ENCODE measurements at places on chromosomes 12 and 14. TPM values are rescaled to one million over a fixed set of nuclear protein-coding genes. Genes with fewer than 3 reads are reported as not detected.

DNA sequence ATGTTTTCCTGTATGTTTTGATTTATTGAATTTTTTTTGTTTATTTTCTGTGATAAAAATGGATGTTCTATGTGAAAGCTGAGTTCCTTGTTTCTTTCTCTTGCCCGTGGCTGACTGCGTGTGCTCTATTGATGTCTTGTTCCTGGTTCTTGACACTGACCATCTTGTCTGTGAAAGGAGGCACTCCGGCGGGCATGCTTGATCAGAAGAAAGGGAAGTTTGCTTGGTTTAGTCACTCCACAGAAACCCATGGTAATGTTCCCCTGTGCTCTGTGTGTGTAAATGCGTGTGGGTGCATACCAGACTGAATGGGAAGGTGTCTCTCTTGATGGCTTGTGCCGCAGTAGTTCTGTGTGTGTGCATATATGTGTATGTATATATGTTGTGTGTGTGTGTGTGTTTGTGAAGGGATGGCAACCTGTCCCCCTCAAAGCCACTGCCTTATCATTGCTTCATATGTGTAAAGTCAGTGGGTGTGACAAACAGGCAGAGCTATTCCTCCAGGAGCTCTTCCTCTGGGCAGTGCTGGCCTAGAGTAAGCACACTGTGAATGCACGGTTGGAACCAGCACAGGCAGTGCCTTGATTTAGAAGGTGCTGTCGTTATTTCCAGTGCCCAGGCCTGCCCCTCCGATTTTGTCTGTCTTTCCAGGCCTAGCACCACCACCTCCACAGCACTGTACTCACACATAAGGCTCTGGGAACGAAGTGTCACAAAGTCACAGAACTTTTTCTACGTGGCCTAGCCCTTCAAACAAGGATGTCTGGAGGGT lies 247.3 kb upstream of the FKBP4 start:
- H3K4me3 ChIP-seq: no peak overlapping the region
- no peaks in the 10 kb centered on the region for H3K4me1 ChIP-seq
- peaks cover 5% of the 10 kb centered on the region for H3K27me3 ChIP-seq
- H3K36me3 ChIP-seq: no peaks in the 10 kb centered on the region

- H3K27ac ChIP-seq: no peak overlapping the region
- no peak overlapping the region for H3K4me3 ChIP-seq
- no peaks in the 10 kb centered on the region for H3K27me3 ChIP-seq
- DNase-seq: no peak
These were observed 122.8 kb upstream of the PDE3A start for GRCh38 chr12:20245491-20245890.

DNA sequence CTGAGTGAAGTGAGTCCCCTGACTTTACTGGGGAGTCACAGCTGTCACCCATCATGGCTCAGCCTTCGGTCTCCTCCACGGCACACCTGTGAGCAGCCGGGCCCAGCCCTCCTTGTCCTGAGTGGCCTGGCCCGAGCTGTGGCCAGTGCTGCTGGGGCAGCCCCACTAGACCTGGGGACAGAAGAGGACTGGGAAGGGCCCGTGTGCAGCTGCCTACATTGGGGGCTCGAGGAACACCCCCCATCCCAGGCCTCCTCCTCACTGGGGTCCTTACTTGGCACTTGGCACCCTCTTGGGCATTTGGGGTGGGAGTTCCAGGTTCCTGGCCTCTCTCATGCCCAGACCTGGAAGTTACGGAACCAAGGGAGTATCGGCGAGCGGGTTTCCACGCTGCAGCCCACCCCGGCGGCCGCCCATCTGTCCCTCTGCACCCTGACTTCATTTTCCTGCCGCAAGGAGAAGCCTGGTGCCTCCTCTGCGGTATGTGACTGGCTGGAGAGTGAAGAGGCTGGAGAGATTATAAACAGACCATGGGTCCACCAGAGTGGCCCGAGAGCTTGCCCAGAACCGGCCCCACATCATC lies 179.7 kb downstream of the KIF26A start:
- no peaks in the 10 kb centered on the region for H3K36me3 ChIP-seq
- no peak overlapping the region for H3K27ac ChIP-seq
- peaks cover 4% of the 10 kb centered on the region for H3K27me3 ChIP-seq

DNA sequence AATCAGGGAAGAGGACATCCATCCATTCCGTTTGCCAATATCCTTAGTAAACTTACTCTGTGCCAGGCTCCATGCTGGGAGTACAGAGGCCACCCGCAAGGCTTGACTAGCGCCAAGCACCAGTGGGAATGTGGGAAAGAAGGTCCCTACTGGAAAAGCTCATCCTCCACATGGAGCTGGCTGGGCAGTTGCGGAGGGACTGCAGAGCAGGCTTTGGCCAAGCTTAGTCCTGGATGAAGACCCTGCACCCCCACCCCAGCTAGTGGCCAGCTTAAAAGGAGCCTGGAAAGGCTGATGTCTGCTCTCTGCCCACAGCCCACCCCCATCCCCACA lies 22.4 kb upstream of the EIF2B2 start:
- H3K36me3 ChIP-seq: no peaks in the 10 kb centered on the region
- no peak overlapping the region for H3K4me3 ChIP-seq
- no peak overlapping the region for H3K27ac ChIP-seq
- no peaks in the 10 kb centered on the region for H3K27me3 ChIP-seq

GRCh38 chr12:83473408-83474095 lies 786.8 kb downstream of the TMTC2 start:
- no peaks in the 10 kb centered on the region for H3K36me3 ChIP-seq
- H3K27ac ChIP-seq: no peak overlapping the region
- H3K4me3 ChIP-seq: no peak overlapping the region

- peak overlapping the region; percentile 80 for H3K4me3 ChIP-seq
- H3K4me1 ChIP-seq: peaks cover 50% of the 10 kb centered on the region
- H3K27me3 ChIP-seq: peaks cover 11% of the 10 kb centered on the region
These were observed 42.7 kb downstream of the RIN3 start for GRCh38 chr14:92556255-92556741.

- no peaks in the 10 kb centered on the region for H3K4me1 ChIP-seq
- no peak overlapping the region for H3K27ac ChIP-seq
- no peak for DNase-seq
- H3K4me3 ChIP-seq: no peak overlapping the region
These were observed 33.3 kb downstream of the NT5DC3 start for GRCh38 chr12:103807561-103808238.

DNA sequence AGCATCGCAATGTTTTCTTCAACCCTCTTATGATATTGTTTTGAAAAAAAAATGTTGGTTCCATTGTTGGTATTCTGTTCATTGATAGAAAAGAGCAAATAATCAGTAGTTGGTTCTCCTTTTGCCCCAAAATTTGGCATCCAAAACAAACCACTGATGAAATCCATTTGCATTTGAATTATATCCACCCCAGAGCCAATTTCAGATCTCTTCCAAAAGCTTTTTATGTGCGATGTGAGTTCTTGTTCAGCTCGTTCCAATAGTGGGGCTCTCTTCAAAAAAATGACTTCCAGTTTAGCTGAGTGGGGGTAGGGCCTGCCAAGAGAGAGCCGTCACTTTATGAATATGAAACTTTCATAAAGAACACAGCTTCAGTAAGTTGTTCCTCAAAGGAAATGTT lies 130.7 kb downstream of the DIO2 start:
- no peak for DNase-seq
- no peak overlapping the region for H3K27ac ChIP-seq
- H3K4me3 ChIP-seq: no peak overlapping the region
- no peaks in the 10 kb centered on the region for H3K27me3 ChIP-seq

DNA sequence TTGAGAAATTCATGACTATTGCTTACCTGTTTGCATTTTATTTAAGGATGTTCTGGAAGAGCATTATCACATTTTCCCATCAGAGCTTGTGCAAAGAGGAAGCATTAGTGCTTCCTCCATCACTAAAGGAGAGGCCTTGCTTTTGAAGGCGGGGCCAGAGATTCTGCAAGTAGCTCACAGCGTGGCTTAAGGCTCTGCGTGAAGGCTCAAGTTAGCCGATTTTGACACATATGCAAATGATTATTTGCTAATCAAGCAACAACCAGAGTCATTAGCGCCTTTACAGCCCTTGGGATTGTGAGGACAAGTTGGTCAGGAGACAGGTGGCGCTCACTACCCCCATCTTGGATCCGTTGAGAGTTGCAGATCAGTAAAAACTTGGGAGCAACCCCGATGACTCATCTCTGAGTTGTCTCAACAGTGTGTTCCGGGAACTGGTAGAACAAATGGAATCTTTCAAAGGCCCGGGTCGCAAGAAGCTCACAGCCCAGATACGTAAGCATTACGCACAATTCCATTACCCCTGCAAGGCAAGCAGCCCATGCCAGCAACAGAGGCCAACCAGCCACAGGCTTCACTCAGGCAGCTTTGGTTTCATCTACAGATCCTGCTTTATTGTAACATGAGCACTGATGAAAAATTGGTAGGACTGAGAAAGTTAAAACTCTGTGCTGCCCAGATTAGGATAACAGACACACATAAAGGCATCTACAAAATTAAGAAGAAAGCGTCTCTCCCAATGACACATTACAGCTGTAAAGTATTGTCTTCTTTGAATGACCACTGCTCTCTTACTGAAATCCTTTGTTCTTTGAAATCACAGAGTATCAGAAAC lies 34.9 kb upstream of the SPTSSA start:
- no peak overlapping the region for H3K4me3 ChIP-seq
- no peaks in the 10 kb centered on the region for H3K27me3 ChIP-seq
- no peaks in the 10 kb centered on the region for H3K4me1 ChIP-seq
- H3K27ac ChIP-seq: no peak overlapping the region

- DNase-seq: no peak
- H3K27me3 ChIP-seq: peaks cover 92% of the 10 kb centered on the region
- no peaks in the 10 kb centered on the region for H3K36me3 ChIP-seq
- H3K27ac ChIP-seq: no peak overlapping the region
These were observed 4.5 kb downstream of the TBX3 start for GRCh38 chr12:114679452-114679875.

GRCh38 chr14:68439676-68440075 lies 353.2 kb downstream of the ZFP36L1 start:
- H3K27me3 ChIP-seq: no peaks in the 10 kb centered on the region
- peaks cover 29% of the 10 kb centered on the region for H3K4me1 ChIP-seq
- peaks cover 9% of the 10 kb centered on the region for H3K36me3 ChIP-seq

- peaks cover 30% of the 10 kb centered on the region for H3K4me1 ChIP-seq
- no peak overlapping the region for H3K4me3 ChIP-seq
These were observed 5.0 kb upstream of the TDG start for GRCh38 chr12:103960616-103961227.

DNA sequence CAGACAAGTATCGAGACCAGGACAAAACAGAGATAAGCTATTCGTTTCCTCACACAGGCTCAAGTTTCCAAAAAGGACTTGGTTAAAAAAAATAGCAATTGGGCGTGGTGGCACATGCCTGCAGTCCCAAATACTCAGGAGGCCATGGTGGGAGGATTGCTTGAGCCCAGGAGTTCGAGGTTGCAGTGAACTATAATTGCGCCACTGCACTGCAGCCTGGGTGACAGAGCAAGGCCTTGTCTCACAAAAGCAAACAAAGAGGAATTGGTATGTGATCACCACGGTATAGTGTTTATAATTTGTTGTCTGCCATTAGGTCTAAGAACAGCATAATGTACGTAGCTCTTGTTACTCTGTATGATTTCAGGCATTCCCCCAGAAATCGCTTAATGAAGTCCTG lies 175.3 kb downstream of the DERA start:
- H3K4me1 ChIP-seq: no peaks in the 10 kb centered on the region
- H3K27me3 ChIP-seq: peaks cover 5% of the 10 kb centered on the region
- no peak for DNase-seq
- no peaks in the 10 kb centered on the region for H3K36me3 ChIP-seq

- H3K4me3 ChIP-seq: peak overlapping the region; percentile 48
- no peaks in the 10 kb centered on the region for H3K36me3 ChIP-seq
- peaks cover 62% of the 10 kb centered on the region for H3K4me1 ChIP-seq
These were observed 83.2 kb upstream of the SLC38A2 start for GRCh38 chr12:46455648-46456352.

- H3K36me3 ChIP-seq: no peaks in the 10 kb centered on the region
- peaks cover 69% of the 10 kb centered on the region for H3K4me1 ChIP-seq
- H3K27ac ChIP-seq: peak overlapping the region; percentile 97
- peak; percentile 80 for DNase-seq
These were observed 4.2 kb downstream of the GSG1 start for GRCh38 chr12:13099066-13099843.

DNA sequence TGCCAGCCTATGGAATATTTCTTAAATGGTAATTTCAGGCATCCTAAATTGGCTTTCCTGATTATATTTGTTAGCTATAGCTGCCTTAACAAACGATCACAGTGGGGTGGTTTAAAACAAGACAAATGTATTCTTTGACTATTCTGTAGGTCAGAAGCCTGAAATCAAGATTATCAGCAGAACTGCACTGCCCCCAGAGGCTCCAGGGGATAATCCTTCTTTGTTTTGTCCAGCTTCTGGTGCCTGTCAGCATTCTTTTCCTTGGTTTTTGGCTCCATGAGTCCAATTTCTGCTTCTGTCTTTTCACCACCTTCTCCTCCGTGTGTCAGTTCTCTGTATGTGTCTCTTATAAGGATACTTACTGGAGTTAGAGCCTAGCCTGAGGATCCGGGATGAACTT lies 1282.2 kb upstream of the USP15 start:
- H3K27ac ChIP-seq: no peak overlapping the region
- DNase-seq: no peak
- H3K4me1 ChIP-seq: no peaks in the 10 kb centered on the region
- H3K27me3 ChIP-seq: no peaks in the 10 kb centered on the region
- H3K4me3 ChIP-seq: no peak overlapping the region

GRCh38 chr12:89497467-89497866 lies 27.1 kb downstream of the GALNT4 start:
- peaks cover 53% of the 10 kb centered on the region for H3K4me1 ChIP-seq
- H3K36me3 ChIP-seq: peaks cover 17% of the 10 kb centered on the region
- no peaks in the 10 kb centered on the region for H3K27me3 ChIP-seq
- no peak overlapping the region for H3K4me3 ChIP-seq

DNA sequence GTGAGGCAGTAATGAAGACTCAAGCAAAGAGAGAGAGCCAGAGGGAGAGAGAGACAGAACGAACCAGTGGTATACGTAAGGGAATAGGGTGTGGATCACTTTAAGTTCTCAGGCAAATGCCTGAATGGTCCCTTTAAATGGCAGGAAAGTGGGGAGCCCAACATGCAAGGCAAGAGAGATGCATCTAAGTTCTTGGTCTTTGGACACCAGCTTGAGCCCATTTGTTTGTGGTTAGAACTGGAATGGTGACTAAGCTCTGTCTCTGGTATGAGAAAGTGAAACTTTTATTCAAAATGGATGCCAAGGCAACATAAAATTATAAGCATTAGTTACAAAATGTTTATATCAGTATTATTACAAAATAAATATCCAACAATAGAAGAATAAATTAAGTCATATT lies 192.2 kb upstream of the ALG10 start:
- no peak overlapping the region for H3K4me3 ChIP-seq
- H3K4me1 ChIP-seq: no peaks in the 10 kb centered on the region

GRCh38 chr14:84468153-84468552 lies 1061.8 kb upstream of the FLRT2 start:
- H3K4me1 ChIP-seq: no peaks in the 10 kb centered on the region
- H3K27ac ChIP-seq: no peak overlapping the region
- no peaks in the 10 kb centered on the region for H3K36me3 ChIP-seq
- no peak for DNase-seq
- H3K4me3 ChIP-seq: no peak overlapping the region
- H3K27me3 ChIP-seq: no peaks in the 10 kb centered on the region

The HAL gene
- 0.94 TPM for polyA plus RNA-seq

The ABHD12B gene
- not detected for polyA plus RNA-seq

The HHIPL1 gene
- polyA plus RNA-seq: not detected

The STON2 gene
- not detected for polyA plus RNA-seq

The OAS2 gene
- 32.7 TPM for polyA plus RNA-seq

The DHRS1 gene
- 32.1 TPM for polyA plus RNA-seq

The KRT80 gene
- polyA plus RNA-seq: not detected

The NXPH4 gene
- 4.9 TPM for polyA plus RNA-seq

The KRT73 gene
- not detected for polyA plus RNA-seq

The ZDHHC22 gene
- not detected for polyA plus RNA-seq

The ADCY4 gene
- not detected for polyA plus RNA-seq

The VWF gene
- polyA plus RNA-seq: 0.08 TPM

The SLC25A47 gene
- polyA plus RNA-seq: not detected

The TMEM30B gene
- not detected for polyA plus RNA-seq

The LTA4H gene
- polyA plus RNA-seq: 282 TPM
